ENCODE measurements at places on chromosomes 11 and 22.

DNA sequence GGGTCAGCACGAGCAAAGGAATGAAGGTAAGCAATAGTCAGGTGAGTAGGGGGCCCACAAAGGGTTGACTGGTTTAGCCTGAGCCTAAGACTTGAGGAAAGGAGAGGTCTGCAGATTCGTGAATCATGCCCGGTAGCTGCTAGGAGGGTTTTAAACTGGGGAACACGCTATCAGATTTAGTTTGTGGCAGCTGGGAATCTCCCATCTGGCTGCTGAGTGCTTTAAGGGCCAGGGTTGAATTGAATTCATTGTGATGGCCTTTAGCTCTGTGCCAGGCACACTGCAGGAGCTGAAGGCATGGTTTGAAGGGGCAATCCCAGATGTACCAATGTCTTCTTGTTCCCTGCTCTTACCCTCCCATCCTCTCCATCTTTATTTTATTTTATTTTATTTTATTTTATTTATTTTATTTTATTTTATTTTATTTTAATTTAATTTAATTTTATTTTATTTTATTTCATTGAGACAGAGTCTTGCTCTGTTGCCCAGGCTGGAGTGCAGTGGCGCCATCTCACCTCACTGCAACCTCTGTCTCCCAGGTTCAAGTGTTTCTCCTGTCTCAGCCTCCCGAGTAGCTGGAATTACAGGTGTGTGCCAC lies 1.9 kb upstream of the NECTIN1 start:
- DNase-seq = no peak

DNA sequence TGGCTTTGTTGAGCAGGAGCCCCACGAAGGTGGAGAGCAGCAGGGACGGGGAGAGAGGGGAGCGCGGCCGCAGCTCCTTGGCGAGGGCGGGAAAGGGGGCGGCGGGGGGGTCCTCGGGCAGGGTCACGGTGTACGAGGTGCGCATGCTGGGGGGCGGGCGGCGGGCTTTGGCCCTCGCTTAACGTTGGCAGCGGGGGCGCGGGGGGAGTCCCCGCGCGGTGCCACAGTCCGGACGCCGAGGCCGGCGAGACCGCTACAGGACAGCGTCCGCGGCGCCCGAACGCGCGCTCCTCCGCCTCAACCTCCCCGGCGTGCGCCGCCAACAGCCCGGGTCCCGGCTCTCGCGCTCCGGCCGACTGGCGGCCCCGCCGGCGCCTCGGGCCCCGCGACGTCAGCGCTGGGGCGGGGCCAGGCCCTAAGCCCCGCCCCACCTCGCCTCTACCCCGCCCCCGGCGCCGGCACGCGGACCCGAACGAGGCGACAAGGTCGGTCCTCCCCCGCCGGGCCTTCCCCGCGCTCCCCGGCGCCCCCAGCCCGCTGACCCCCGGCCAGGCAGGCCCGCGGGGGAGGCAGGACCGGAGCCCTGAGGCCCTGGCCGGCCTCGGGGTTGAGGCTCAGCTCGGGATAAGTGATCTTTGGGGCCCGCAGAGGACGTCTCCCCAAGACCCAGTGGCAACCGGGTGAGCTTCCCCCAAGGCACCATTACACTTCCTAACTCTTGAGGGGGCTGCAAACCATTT lies 17.5 kb downstream of the USP2 start:
- peak; percentile 68 for DNase-seq

GRCh38 chr22:32058656-32059260 lies 15.7 kb downstream of the SLC5A1 start:
- DNase-seq = no peak

GRCh38 chr22:46052801-46053562 lies 76.0 kb upstream of the WNT7B start:
- peak; percentile 11 for DNase-seq

- DNase-seq = no peak
These were observed 19.5 kb downstream of the CRELD2 start for GRCh38 chr22:49937758-49938564.

DNA sequence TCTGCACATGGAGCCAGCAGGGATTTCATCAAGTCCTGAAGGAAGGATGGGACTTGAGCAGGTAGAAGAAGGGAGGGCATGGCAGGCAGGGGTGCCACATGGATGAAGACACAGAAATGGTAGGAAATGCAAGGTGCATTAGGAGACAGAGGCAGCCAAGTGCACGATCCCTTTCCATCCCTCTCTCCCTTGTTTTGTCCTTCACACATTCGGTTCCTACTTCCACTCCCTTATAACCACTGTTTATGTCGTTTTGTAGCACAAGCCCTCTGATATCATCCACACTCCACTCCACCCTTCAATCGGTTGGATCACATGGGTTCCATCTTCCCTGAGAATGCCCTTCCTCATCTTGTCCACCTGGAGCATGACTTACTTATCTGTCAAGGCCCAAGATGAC lies 35.2 kb downstream of the IFT27 start:
- DNase-seq = no peak

- DNase-seq = no peak
These were observed 1704.5 kb upstream of the RAG2 start for GRCh38 chr11:38302564-38302963.

DNA sequence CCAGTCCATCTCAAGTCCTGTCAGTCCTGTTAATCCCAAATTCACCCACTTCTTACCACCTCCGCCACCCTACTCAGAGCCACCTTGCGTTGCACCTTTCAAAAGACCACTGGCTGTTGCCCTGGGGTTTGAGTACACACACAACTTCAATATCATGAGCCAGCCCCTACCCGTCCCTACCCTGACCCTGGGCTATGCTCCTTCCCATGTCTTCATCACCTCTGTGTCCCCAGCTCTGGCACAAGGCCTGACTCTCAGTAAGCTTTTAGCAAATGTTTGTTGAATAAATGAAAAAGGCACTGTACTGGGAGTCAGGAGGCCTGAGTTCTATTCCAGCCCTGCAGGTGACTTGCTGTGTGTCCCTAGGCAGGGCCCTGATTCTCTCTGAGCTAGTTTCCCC lies 26.5 kb downstream of the OTOG start:
- peak; percentile 3 for DNase-seq

DNA sequence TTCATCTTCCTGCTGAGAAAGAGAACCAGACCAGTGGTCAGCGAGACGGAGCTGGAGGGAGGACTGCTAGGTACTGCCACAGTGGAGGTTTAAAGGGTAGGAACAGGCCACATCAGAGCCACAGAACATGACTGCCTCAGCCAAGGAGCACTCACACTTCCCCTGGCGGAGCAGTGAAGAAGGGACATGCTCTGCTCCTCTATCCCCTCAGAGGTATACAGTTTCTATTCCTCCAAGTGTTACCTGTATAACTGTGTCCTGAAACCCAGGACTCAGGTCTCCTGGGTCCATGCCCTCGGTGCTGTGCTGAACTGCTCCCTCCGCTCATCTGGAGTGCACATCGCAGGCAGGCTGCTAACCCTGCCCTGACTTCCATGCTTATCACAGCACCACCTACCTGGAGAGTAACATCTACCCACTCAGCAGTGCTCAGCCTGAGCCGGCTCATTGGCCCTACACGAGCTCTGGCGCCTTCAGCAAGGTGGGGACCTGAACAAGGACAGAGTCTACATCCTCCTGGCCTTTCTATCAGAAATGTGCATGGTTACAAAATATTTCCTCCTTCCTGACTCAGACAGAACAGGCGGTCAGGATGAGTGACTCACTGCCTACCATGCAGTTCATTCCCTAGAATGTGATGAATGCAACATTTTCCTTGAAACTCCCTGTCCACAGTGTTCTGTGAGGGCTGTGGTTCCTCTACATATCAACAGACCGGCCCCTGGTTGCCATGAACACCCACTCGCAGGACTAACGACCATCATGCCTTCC lies 52.9 kb downstream of the C11orf58 start:
- DNase-seq = no peak

- DNase-seq = peak; percentile 68
These were observed 650 bp upstream of the CHID1 start for GRCh38 chr11:911031-911889.

DNA sequence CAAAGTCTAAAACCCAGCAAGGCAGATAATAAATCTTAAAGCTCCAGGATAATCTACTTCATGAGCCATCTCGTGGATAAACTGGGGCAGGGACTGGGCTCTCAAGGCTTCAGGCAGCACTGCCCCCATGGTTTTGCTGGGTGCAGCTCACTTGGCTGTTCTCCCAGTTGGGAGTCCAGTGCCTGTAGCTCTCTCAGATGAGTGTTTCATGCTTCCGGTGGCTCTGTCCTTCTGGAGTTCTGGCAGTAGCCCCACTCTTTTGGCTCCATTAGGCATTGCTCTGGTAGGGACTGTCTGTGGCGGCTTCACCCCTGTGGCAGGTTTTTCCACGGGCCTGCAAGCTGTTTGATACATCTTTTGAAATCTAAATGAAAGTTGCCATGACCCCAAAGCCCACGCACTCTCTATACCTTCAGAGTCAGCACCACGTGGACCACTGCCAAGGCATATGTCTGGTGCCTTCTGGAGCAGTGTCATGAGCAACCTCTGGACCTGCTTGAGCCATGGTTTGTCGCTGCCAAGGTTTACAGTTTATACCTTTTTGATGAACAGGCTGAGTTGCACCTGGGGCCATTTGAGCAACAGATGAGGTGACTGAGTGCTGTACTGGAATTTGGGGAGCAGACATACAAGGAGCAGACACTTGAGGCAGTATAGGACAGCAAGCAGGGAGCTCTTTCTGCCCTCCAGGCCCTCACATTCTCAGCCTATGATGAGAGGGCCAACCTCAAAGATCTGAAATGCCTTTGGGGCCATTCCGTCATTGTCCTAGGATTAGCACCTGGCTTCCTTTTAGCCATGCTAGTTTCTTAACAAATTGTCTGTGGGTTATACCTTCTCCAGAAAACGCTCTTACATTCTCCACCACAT lies 48.6 kb downstream of the MTNR1B start:
- DNase-seq = no peak

- no peak for DNase-seq
These were observed 80.6 kb downstream of the GAB2 start for GRCh38 chr11:78336877-78337553.

DNA sequence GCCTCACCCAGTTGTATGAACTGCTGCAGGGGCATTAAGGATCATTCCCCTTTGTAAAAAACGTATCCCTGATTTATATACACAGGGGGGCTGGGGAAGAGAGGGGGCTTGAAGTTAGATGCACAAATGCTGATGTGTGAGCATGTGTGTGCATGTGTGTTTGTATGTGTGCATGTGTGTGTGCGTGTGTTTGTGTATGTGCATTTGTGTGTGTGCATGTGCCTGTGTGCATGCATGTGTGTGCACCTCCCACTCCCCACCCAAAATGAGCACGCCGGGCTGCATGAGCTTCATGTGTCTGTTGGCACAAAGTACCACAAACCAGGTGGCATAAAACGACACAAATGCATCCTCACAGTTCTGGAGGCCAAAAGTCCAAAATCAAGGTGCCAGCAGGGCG lies 1315.2 kb downstream of the TBC1D22A start:
- no peak for DNase-seq

DNA sequence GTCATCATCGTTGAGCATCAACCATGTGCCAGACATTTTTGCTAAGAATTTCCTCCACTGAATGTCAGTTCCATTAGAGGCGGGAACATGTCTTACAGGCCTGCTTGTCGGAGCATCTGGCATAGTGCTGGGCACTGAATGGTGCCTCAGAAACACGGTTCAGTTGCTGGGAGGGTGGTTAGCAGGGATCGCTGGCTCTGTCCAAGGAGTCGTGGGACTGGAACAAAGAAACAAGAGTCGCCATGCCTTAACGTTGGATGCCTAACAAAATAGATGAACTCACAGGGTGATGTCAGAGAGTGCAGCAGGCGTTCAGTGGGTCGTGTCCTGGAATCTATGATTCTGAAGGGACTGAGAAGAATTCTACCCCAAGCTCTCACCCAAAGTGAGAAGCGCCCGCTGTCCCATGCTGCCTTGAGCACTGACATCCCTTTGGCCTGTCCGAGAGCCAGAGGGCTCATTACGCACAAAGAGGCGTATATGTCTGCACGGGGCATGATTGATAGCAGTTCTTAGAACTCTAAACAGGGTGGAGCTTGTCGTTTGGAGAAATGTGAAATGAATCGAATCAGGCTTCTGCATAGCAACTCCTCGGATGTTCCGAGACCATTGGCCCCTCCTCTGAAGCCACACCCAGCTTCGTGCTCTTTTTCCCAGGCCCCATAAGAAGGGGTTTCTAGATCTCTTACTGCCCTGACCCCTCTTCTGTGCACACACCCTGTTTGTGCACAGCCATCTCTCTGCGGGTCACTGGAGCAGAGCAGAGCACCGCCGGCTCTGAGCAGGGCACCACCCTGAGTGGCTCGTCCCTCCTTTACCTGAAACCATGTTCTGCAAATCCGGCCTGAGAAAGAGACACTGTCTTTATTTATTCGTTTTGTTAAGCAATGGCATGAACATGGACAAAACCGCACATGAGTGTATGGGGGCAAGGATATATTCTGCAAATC lies 113.1 kb upstream of the B3GAT1 start:
- no peak for DNase-seq

GRCh38 chr11:73091521-73092305 lies 50.4 kb downstream of the FCHSD2 start:
- DNase-seq = no peak

DNA sequence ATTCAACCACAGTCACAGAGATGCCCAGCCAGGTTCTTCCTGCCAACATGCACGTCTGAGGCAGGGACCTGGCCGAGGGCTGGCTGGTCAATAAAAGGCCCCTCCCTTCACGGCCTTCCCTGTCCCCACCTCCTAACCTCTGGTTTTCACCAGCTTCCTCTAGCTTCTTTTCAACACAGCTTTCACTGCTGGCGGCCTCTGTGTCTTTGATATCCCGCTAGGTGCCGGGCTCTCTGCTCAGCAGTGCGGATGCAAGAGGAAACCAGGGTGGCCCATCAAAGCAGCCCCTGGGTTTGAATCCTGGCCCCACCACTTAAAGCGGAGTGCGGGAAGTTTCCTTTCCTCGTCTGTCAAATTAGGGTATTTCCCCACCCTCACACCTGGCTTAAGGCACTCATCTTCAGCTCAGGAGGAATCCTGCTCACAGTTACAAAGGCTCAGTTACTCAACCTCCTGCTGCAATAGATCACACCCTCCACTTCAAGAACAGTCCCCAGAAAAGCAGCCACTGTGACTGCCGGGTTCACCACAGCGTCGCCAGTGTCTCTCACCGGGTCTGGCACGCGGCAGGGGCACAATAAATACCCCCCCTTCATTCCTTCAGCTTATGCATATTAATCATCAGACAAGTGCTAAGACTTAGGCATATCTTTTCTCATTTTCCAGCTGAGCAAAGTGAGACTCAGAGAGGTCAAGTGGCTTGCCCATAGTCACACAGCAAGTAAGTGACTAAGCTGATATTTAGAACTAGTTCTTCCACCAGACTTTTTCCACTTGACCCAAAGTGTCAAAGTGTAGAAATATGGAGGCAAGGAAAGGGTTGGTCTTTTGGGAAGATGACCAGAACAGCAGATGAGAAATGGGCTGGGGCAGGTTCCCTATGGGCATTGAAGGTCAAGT lies 45.7 kb downstream of the TXN2 start:
- peak; percentile 58 for DNase-seq

Data from WTC11 (cell line).